A549 treated with Hydrocortisone at 1 μM for 4 hours (cell line): ENCODE measurements at places on chromosomes 2 and 18. TPM values are rescaled to one million over a fixed set of nuclear protein-coding genes. Genes with fewer than 3 reads are reported as not detected.

Gene CCDC121
- 3.3 to 5.0 TPM (median 3.7 TPM) in 5 replicates for total RNA-seq

Gene FAM110C
- total RNA-seq = 0.08 to 0.30 TPM (median 0.21 TPM) in 5 replicates

Gene MARS2
- total RNA-seq = 11.4 to 14.5 TPM (median 12.0 TPM) in 5 replicates

Gene CIB4
- 0.16 to 0.40 TPM (median 0.24 TPM) in 3 of 5 replicates, not detected in the others for total RNA-seq

Gene LBX2
- 2.4 to 4.3 TPM (median 3.6 TPM) in 5 replicates for total RNA-seq

Gene RGPD3
- 0.06 to 0.23 TPM (median 0.17 TPM) in 5 replicates for total RNA-seq

Gene SRSF7
- 313 to 438 TPM (median 337 TPM) in 5 replicates for total RNA-seq

Gene PJVK
- 1.5 to 2.2 TPM (median 1.5 TPM) in 5 replicates for total RNA-seq

Gene ABCB11
- total RNA-seq = 0.02 to 0.13 TPM (median 0.03 TPM) in 5 replicates

Gene ERBB4
- not detected in 5 replicates for total RNA-seq
